ENCODE measurements at places on chromosomes 4 and X. TPM values are rescaled to one million over a fixed set of nuclear protein-coding genes. Genes with fewer than 3 reads are reported as not detected.

DCHS2 gene
- 19.1 TPM for total RNA-seq

GPR82 gene
- total RNA-seq: not detected

DNA sequence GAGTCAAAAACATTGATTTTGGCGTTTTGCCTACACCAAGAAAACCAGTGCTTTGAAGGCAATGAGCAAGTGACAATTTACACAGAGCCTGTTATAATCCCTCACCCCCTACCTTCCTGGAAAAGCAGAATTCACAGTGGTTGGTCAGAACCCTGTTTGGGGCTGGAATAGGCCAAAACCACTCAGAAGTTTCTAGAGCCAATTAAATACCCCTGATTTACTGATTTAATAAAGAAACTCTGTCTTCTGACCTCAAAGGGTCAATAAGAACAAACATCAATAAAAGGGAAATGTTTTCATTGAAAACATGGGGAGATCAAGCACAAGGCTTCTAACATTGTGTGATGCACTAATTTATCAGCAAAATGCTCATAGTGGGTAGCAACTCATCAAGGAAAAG is 116.3 kb downstream of the UNC5C start:
- H3K4me3 ChIP-seq: no peak overlapping the region
- H3K27ac ChIP-seq: no peak overlapping the region
- no peaks in the 10 kb centered on the region for H3K36me3 ChIP-seq
- no peaks in the 10 kb centered on the region for H3K27me3 ChIP-seq
- no peaks in the 10 kb centered on the region for H3K4me1 ChIP-seq
- DNase-seq: no peak

GRCh38 chr4:136935305-136935704 is 597.0 kb downstream of the PCDH18 start:
- DNase-seq: no peak
- no peak overlapping the region for H3K27ac ChIP-seq
- H3K4me3 ChIP-seq: no peak overlapping the region
- no peaks in the 10 kb centered on the region for H3K27me3 ChIP-seq
- no peaks in the 10 kb centered on the region for H3K36me3 ChIP-seq

All from uterus (tissue), 4 donors.